ENCODE measurements at places on chromosomes 11 and 22. TPM values are rescaled to one million over a fixed set of nuclear protein-coding genes. Genes with fewer than 3 reads are reported as not detected.

Gene FOLH1
- total RNA-seq: 14.6 TPM

Gene LSP1
- 27.7 TPM for total RNA-seq

Gene PATE3
- not detected for total RNA-seq

Gene OR8B8
- total RNA-seq: not detected

Gene RASL10A
- total RNA-seq: not detected

Gene HSPB2
- not detected for total RNA-seq
